ENCODE measurements at places on chromosomes 2 and 18. TPM values are rescaled to one million over a fixed set of nuclear protein-coding genes. Genes with fewer than 3 reads are reported as not detected.

Gene SIX2
- 16.7 TPM for total RNA-seq

DNA sequence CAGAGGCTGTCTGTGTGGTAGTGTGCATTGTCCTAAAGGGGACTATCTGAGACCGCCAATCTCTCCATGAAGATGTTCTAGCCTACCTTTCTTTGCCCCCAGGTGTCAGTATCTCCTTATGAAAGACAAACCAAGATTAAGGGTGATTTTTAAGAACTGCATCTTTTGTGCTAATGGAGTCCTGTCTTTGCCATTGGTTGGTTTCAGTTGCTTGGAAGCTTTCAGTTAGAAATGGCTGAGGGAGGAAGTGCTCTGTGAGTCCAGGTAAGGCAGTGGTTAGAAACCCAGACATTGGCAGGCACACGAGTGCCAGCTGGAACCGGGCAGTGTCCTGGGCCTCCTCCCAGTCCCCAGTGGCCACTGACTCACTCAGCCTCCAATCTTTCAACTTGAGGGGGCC lies 111.3 kb downstream of the DOCK10 start:
- no peaks in the 10 kb centered on the region for H3K27me3 ChIP-seq
- DNase-seq = no peak
- H3K27ac ChIP-seq = peak overlapping the region; percentile 5
- peaks cover 78% of the 10 kb centered on the region for H3K4me1 ChIP-seq
- H3K36me3 ChIP-seq = no peaks in the 10 kb centered on the region

DNA sequence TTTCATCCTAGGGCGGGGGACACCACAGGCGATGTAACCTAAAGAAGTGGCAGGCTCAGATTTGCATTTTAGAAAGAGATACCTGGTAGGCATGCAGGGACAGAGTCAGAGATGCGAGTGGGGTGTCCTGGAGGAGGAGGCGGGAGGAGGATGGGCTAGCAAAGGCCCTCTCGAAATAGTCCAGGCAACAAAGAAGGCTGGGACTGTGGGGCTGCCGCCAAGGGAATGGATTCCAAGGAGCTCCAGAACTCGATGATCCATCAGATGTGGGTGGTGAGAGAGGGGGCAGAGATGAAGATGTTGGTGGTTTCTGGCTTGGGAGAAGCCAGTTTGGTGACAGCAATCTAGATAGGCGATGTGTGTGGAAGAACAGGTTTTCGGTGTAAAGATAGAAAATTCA lies 12.5 kb upstream of the INPP5D start:
- no peak overlapping the region for H3K4me3 ChIP-seq
- H3K27me3 ChIP-seq = no peaks in the 10 kb centered on the region
- no peak overlapping the region for H3K27ac ChIP-seq
- H3K4me1 ChIP-seq = peaks cover 7% of the 10 kb centered on the region
- H3K36me3 ChIP-seq = no peaks in the 10 kb centered on the region

GRCh38 chr2:140916410-140916809 lies 1214.4 kb downstream of the LRP1B start:
- H3K4me3 ChIP-seq = no peak overlapping the region
- H3K36me3 ChIP-seq = no peaks in the 10 kb centered on the region
- H3K27ac ChIP-seq = no peak overlapping the region
- no peak for DNase-seq

All from vagina (tissue), 2 donors.